ENCODE measurements at places on chromosomes 6 and 20.

DNA sequence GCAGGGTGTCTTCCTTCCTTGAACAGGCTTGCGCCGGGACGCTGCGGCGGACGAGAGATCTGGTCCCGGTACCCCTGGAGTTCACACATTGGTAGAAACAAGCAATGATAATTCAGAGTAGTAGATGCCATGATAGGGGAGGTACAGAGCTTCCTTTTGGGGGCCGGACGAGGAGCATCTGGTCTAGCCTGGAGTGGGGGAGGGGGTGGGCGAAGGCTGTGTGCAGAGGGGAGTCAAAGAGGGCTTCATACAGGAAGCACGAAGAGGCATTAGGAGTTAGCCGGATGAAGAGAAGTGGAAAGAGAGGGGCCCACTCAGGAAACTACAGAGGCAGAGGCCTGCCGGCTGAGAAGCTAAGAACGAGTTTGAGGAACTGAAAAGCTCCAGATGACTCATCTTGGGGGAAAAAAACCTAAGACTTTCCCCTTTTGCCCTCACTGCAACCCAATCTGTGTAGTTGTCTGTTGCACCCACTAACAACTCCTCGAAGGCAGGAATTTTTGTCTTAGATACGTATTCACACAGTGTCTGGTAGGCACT is 611 bp downstream of the CNPY3 start:
- no peak for DNase-seq

DNA sequence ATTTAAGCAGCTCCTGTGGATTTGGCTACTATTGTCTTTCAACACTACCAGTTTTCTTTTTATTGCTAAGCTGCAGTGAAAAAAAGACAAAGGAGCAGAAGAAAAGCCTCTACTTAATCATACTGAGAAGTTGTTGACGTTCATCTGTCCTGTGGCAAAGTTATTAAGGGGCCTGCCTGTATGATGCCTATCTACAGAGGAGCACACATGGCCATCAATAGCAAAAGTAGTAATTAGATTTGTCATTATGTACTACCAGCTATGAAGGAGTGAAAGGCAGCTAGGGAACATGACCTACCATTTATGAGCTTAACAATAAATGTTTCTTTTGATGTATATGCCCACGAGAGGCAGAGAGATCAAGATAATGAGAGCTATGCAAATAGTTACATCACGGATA is 620.9 kb downstream of the PHF3 start:
- DNase-seq, result no peak

- no peak for DNase-seq
Measured at GRCh38 chr6:71510057-71510713, 221.6 kb downstream of the OGFRL1 start.

GRCh38 chr6:155404937-155405336 is 50.7 kb downstream of the NOX3 start:
- DNase-seq, result no peak

- no peak for DNase-seq
Measured at GRCh38 chr20:36932476-36933426, 18.8 kb downstream of the SAMHD1 start.

GRCh38 chr20:58071991-58072390 is 156.5 kb downstream of the ANKRD60 start:
- no peak for DNase-seq

- DNase-seq, result no peak
Measured at GRCh38 chr20:33466303-33466646, 22.7 kb upstream of the SNTA1 start.

DNA sequence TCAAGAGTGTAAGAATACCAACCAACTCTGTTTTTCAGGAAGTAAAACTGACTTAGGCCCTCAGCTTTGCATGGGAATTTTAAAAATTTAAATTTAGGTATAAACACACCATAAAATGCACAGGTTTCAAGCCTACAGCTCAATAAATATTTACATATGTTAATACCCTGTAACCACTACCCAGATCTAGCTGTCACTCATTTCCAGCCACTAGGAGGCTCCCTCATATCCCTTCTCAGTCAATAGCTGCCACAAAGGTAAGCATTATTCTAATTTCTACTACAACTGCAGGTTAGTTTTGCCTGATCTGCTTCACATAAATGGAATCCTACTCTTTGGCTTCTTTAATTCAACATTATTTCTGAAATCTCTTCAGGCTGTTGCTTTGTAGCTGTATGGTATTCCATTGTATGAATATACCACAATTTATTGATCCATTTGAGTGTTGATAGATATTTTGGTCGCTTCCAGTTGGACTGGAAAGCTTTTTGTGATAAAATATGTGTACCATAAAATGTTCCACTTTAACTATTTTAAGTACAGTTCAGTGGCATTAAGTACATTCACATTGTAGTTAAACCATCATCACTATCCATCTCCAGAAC is 32.5 kb upstream of the MEI4 start:
- no peak for DNase-seq

- DNase-seq, result no peak
Measured at GRCh38 chr6:90584636-90585255, 2.1 kb downstream of the MAP3K7 start.

- no peak for DNase-seq
Measured at GRCh38 chr6:141267420-141267819, 865.3 kb upstream of the GJE1 start.

GRCh38 chr6:89045576-89045975 is 35.0 kb upstream of the PNRC1 start:
- DNase-seq, result no peak

DNA sequence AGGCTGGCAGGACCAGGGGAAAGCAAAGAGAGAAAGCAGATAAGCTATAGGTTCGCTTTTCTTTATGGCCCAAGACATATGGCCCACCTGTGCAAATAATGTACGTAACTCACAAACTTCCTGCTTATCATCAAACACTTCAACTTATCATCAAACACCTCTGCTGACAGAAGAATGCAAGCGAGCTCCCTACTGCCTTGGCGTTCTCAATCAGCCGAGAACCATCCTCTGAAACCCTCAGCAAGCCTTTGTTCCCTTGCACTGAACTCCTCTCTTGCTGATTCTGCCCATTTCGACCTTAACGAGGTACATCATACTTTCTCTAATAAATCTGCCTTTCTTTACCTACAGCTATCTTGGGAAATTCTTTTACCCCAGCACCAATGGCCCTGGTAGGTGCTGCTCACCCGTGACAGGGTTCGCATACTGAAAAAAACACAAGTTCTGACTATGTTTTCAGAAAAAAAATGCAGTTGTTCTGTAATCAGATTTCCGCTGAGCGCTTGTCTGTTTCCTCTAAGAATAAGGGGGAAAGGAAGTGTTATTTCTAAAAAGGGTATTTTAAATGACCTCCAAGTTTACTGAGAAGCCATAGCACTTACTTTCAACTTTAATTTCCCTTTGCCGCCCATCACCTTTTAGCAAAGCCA is 28.3 kb downstream of the SERPINB6 start:
- no peak for DNase-seq

DNA sequence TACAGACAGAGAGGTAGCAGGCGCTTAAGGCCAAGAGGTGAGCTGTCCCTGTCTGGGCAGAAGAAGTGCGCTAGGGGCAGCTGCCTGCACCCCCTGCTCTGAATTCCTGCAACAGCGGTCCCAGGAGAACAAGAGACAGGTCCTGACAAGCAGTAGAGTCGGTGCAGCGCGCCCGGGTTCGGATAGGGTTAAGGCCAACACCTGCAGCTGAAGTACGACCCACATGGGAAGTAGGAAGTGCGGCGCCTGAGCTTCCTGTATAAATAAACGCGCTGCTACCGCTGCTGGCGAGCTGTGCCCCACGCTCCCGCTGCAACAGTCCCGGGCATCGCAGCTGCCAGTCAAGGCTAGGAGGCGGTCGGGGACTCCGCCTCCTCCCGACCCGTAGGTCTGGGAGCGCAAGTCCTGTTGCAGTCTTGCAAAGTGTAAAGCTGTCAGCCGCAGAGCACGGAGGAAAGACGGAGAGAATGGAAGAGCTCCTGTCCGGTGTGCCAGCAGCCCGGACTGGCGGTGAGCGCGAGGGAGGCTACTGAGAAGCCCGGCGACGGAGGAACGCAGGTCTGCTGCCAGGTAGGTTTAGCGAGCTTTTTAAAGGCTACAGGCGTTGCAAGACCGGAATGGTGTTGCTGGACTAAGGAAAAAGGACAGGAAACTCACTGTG is at the start of gene RNF144B:
TSS of gene RNF144B (plus strand) at position 290 of the 661 bp plus-strand sequence. CDS start 12,185 bp downstream, outside the sequence.
- peak; percentile 60 for DNase-seq

- no peak for DNase-seq
Measured at GRCh38 chr6:163207431-163208383, 206.8 kb upstream of the QKI start.

- DNase-seq, result no peak
Measured at GRCh38 chr20:64236137-64237088, 19.1 kb upstream of the PCMTD2 start.

GRCh38 chr20:10609770-10610169 is 64.0 kb downstream of the JAG1 start:
- DNase-seq, result no peak

- DNase-seq, result no peak
Measured at GRCh38 chr20:33833333-33833732, 22.2 kb downstream of the CHMP4B start.

DNA sequence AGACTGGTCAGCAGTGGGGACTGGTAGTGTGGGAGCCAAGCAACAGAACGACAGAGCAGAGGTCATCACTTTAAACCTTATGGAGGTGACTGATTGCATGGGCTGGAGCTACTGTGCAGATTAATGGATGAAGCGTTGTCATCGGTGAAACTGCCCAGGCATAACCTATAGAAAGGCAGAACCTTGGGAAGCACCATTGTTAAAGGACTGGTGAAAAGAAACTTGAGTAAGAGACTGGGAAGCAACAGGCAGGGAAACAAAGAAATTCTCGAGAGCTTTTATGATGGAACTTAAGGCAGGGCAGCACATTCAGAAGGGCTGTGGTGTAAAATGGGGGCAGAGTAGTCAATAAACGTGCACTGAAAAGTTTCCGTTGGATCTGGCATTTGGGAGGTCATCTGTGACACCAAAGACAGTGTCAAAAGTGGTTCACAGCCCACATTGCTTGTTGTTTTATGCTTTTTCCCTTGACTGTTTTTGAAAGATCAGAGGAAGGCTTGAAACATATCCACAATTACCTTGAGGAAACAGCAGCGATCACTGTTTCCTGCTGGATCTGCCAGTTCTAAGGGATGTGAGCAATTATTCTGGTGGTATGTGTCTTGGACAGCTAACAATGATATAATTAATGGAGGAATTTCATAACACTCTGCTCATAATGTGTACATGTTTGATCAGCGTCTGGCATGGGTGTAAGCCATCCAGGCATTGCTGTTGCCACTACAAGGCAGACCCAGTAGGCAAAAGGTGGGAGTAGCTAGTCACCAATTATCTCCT is 62.7 kb downstream of the LRRC1 start:
- no peak for DNase-seq

DNA sequence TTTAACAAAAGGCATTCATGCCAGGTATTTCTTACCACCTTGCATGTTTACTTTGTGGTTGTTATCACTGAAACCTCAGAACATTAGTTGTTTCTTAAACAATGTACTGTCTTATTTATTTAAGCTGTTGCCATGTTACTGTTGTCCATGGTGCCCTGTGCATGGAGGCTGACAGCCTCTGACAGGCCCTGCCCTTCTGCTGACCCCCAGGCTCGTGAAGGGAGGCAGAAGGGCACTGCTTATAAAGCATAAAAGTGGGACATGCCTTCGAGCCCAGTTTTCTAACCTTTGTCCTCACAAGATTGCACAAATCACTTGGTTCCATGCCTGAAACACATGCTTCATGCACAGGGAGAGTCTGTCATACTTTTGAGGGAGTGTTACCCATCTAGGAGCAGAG is 46.7 kb upstream of the CLIC5 start:
- DNase-seq, result no peak

GRCh38 chr20:12051206-12052163 is 133.8 kb downstream of the BTBD3 start:
- DNase-seq, result no peak

GRCh38 chr6:30887901-30888815 is 3.8 kb downstream of the DDR1 start:
- no peak for DNase-seq

DNA sequence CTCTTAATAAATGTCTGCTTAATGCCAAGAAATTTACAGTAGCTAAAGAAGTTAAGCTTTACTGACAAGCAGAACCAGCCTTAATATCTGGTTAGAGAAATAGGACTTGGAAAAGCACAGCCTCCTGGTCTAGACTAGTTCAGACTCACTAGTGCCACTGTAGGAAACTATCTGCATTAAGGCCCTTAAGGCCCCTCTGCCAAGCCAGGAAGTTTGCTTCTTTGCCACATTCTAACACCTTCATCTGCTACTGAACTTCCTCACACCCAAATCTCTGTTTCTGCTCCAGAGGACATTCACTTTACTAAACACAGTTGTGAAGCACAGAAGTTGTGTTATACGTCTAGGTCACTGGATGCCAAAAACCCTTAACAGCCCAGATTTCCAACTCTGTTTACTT is 302.8 kb downstream of the BTBD9 start:
- no peak for DNase-seq

GRCh38 chr20:32875673-32876072 is 16.9 kb downstream of the EFCAB8 start:
- no peak for DNase-seq

GRCh38 chr20:33798444-33798843 is 12.7 kb upstream of the CHMP4B start:
- DNase-seq, result no peak

- no peak for DNase-seq
Measured at GRCh38 chr6:150967381-150967780, 101.9 kb downstream of the MTHFD1L start.

- DNase-seq, result no peak
Measured at GRCh38 chr20:10611357-10611756, 62.4 kb downstream of the JAG1 start.

GRCh38 chr6:166162599-166163342 is 4.9 kb downstream of the TBXT start:
- no peak for DNase-seq

- no peak for DNase-seq
Measured at GRCh38 chr6:137800762-137801161, 66.3 kb upstream of the TNFAIP3 start.

GRCh38 chr6:7431313-7431673 is 41.7 kb downstream of the RIOK1 start:
- DNase-seq, result no peak

GRCh38 chr6:153442096-153442495 is 311.0 kb upstream of the RGS17 start:
- no peak for DNase-seq

DNA sequence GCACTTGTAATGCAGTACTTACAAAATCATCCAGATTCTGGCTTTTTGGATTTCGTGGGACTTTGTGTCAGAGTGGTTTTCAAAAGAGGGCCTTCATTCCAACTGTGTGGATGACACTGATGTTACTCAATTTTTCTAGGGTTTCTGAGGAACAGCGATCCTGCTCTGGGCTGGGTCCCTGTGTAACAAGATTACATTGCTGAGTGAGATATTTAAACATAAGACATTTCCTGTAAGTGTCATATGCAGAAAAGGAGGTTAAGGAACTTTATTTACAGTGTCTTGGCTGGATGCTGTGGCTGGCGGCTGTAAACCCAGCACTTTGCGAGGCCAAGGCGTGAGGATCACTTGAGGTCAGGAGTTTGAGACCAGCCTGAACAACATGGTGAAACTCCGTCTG is 6.7 kb downstream of the ZFAND3 start:
- no peak for DNase-seq

DNA sequence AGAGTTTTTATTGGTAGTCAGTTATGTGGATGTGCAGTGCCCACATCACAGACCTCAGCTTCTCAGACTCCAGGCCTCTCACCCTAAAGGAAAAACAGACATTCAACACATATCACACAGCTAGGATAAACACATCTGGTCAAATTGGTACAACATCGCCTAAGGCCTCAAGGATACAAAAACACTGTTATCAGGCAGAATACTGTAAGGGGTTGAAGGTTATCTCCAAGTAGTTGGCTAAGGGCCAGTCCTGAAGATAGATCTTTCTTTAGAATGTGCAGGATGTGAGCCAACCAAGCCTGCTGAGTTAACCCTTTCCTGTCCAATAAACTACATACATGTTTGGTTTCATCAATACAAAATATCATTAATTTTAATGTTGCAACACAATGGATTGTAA is 308.4 kb upstream of the GJE1 start:
- DNase-seq, result no peak

Data from NCI-H2081 treated with DMSO at 0.1 percent for 48 hours (cell line).